ENCODE measurements at places on chromosomes 5 and 9.
A peak's percentile ranks its signal among the peaks of the same experiment; 100 is the strongest.

GRCh38 chr9:27977931-27978330, 404.6 kb upstream of the C9orf72 start:
- DNase-seq, result no peak

- no peak for DNase-seq
These were observed 63.8 kb downstream of the SMIM15 start for GRCh38 chr5:61098251-61098995.

- no peak for DNase-seq
These were observed 416.9 kb upstream of the IRX4 start for GRCh38 chr5:2299388-2300220.

- no peak for DNase-seq
These were observed 72.5 kb upstream of the SAP30L start for GRCh38 chr5:154373326-154373725.

DNA sequence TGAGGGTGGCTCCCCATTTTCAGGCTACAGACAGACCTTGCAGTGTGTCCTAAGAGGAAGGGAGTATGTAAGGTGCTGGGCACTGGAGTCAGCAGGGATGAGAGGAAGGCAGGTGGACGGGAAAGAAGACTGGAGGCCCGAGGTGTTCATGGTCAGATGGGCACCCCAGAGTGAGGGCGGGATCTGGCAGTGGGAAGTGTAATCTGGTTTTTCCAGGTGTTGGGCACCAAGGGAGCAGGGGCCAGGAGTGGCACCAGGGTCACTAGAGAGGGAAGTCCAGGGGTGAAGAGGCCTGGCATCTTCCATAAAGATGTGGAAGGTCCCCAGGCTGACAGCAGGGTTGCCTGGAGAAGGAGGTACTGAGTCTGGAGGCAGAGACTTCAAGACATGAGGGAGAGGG, 29.7 kb downstream of the PITX1 start:
- no peak for DNase-seq

GRCh38 chr9:4137681-4138099, 162.2 kb downstream of the GLIS3 start:
- DNase-seq, result peak; percentile 63

DNA sequence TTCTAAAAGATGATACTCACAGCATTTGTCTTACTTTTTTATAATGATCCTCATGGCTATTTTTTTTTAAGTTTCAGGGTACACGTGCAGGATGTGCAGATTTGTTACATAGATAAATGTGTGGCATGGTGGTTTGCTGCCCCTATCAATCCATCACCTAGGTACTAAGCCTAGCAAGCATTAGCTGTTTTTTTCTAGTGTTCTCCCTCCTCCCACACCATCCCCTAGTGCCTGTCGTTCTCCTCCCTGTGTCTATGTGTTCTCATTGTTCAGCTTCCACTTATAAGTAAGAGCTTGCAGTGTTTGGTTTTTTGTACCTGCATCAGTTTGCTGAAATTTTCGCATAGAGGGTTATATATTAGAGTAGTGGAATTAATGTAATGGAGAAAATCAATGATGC, 189.1 kb upstream of the CDH12 start:
- no peak for DNase-seq

GRCh38 chr9:111812337-111812736, 17.6 kb upstream of the SHOC1 start:
- DNase-seq, result no peak

DNA sequence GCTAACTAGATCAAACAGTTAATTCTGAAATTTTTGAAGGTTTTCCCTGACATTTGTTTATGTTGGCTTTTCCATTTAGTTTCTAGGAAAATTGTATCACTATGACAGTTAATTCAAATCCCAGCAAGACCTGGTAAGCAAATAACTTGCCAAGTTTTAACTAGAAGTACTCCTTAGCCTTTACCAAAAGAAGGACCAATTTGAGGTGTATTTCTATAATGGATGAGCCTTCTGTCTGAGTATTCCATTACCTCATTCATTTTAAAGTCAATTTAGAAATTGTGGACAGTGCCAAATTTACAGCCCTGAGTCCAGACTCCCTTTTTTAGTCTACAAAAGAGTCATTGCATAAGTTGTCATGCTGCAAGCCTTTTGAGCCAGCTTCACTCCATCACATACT, 687.6 kb downstream of the CETN3 start:
- no peak for DNase-seq

- DNase-seq, result no peak
These were observed 3.2 kb downstream of the TOR2A start for GRCh38 chr9:127731938-127732337.

GRCh38 chr9:126761274-126761673, 43.6 kb upstream of the ZBTB43 start:
- no peak for DNase-seq
